ENCODE measurements at places on chromosomes 5 and 9.

- no peak for DNase-seq
These were observed 357.5 kb downstream of the SH3GL2 start for GRCh38 chr9:17936365-17936764.

DNA sequence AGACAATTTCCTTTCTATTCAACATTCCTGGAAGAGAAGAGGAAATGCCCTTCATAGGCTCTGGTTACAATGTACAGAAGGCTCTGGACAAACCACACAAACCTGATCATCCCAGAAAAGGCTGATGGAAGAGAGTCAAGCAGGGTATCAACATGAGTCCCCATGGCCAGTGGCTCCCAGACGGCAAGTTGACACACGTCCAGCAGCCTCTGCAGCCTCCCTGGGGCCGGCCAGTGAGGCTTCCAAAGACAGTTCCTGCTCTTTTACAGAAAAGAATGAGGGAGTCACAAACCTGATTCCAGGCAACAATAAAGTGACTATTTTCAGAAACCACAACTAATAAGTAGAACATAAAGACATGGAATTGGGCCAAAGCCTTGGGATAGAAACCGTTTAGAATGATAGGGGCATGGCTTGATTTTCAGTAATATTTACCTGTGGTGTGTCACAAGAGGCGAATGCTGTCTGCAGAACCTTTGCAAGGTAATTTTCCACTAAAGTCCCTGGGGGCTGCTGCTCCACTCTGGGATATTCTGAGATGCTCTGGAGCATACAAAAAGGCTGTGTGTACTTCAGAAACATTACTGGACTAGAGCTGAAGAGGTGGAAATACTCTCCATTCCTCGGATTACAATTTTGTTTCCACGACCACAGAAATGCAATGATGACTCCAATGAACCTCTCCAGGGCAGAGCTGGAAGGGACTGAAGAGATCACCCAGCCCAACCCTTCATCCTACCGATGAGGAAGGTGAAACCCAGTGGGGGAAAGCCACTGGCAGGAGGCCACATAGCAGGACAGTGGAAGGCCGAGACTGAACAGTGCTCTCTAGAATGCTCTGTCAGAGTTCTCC, 10.4 kb downstream of the MED27 start:
- DNase-seq, result no peak

DNA sequence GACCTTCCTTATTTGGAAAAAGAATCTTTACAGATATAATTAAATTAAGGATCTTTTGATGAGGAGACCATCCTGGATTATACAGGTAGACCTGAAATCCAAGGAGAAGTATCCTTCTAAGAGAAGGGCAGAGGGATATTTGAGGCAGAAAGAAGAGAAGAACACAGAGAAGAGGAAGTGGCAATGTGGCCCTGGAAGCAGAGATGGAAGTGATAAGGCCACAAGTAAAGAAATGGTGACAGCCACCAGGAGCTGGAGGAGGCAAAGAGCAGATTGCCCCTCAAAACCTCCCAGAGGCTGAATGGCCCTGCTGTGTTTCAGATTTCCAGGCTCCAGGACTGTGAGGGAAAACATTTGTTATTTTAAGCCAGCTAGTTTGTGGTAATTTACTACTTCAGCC, 93.0 kb upstream of the ANKRD55 start:
- DNase-seq, result no peak

- no peak for DNase-seq
These were observed 21.4 kb upstream of the OTULINL start for GRCh38 chr5:14560091-14560595.

DNA sequence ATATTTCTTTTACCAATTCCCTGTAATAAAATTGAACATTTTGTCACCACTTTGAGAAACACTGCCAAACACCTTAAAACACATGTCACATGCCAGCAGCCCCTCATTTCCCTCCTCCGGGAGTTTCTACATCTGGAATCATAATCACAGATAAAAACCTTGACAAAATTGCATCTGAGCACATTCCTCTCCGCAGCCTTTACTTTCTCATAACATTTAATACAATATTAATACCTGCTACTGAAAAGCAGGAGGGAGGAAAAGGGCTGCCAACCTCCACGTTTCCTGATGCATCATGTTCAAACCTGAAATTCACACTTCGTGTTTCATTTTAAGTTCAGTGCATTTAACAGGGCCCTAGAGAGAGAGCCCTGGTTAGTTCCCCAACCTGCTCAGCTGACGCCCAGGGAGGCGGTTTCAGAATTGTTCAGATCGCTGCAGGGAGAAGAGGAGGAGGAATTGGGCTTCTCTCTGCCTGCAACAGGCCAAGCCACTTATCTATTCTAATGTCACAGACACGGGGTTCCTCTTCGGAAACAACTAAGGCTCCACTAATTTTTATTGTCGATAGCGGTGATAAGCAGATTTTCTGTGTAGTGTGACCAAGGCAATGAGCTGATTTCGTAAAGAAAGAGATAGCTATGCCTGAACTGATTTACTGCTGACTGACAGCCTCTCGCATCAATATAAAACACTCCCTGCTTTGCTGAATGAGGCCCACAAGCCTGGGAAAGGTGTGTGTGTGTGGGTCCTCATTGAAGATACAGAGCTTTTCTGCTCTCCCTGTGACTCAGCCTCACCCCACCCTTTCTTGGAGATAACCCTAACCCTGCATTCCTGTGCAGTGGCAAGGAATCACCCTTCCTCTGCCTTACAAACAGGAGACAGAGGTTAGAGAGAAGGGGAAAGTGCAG, 4.9 kb upstream of the LHX2 start:
- DNase-seq, result no peak

DNA sequence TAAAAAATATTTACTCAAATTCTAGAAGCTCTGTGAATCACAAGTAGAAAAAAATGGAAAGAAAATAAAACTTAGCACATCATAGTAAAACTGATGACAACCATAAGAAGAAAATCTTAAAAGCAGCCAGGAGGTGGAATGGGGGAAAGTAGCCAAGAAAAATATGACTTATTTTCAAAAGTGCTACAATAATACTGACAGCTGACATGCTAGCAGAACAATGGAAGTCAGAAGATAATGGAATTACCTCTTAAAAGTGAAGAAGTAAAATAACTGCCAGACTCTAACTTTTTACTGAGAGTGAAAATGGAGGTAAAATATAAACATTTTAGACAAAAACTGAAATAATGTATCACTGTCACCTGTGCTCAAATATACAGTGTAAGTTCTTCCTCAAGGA, 532.2 kb upstream of the SGCD start:
- DNase-seq, result no peak

DNA sequence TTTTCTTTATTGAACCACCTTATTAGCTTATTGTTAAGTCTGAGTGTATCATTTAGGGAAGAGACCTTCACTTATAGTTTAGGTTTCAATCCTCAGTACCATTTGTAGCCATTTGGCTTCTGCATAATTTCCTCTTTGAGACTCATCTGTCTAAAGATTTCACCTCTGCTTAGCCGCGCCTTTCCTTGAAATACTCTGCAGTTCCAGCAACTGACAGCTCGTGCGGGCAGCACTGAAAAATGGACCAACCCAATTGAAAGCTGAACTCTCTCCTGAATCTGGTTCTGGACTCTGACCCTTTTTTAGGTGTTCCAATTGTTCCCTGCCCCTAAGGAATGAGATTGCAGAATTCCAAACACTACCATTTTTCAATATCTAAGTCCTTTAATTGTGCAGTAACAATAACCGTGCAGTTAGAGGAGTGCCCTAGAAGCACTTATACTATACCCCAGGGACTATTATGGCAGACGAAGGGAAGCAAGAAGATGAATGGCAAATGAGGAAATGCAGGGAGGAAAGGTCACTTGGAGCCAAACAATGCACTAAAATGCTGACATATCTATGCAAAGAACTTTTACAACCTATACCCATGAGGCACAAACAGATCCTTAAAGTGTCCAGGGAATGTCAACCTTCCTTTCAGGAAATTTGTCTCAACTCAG, 50.1 kb upstream of the PDE4D start:
- no peak for DNase-seq

DNA sequence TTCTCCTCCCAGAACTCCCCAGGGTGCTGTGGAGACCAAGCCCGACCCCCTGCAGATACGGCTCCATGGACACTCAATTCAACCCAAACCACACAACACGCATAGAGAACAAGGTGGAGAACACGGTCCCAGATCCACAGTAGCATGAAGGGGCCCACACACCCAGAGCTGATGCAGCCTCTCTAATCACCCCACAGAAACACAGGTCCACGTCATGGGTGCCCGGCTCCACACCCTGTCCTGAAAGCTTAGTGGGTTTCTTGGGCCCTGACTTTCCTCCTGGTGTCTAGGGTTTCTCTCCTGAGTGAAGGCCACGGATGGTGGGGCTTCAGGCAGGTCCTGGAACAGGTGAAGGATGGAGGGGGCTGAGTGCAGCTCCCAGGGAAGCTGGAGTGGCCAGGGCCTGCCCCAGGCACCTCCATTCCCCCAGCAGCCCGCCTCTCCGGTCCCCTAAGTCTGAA, 1.5 kb upstream of the SLC23A1 start:
- DNase-seq, result no peak

Data from right forelimb (tissue), 1 donor.